ENCODE measurements at places on chromosomes 3 and 15. TPM values are rescaled to one million over a fixed set of nuclear protein-coding genes. Genes with fewer than 3 reads are reported as not detected.

DNA sequence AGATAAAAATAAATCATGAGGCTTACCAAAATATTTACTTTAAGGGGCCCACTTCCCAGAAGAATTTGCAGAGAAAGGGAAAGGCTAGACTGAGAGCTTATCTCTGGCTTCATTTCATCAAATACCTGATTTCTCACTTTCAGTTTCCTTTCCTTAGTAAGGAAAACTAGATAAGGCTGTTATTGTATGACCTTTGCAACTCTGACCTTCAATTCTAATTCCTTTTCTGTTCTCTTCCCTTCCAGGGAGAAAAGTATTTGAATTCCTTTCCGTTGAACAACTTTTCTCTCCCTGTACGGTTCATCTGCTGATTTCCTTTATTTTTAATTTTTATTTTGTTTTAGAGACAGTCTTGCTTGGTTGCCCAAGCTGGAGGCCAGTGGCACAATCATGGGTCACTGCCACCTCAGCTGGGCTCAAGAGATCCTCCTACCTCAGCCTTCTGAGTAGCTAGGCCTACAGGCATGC is 7.1 kb upstream of the PXK start:
- DNase-seq, result no peak

GRCh38 chr3:184277366-184277765 is 1.5 kb downstream of the ECE2 start:
- no peak for DNase-seq

- DNase-seq, result no peak
Measured at GRCh38 chr15:87942316-87942715, 314.2 kb downstream of the NTRK3 start.

GRCh38 chr3:164479978-164480377 is 598.3 kb downstream of the SI start:
- DNase-seq, result no peak

- peak; percentile 94 for DNase-seq
Measured at GRCh38 chr15:90059208-90059985, 42.9 kb downstream of the IDH2 start.

The CELF6 gene
- total RNA-seq, result not detected

- DNase-seq, result peak; percentile 8
Measured at GRCh38 chr3:15974647-15975046, 176.9 kb upstream of the ANKRD28 start.

DNA sequence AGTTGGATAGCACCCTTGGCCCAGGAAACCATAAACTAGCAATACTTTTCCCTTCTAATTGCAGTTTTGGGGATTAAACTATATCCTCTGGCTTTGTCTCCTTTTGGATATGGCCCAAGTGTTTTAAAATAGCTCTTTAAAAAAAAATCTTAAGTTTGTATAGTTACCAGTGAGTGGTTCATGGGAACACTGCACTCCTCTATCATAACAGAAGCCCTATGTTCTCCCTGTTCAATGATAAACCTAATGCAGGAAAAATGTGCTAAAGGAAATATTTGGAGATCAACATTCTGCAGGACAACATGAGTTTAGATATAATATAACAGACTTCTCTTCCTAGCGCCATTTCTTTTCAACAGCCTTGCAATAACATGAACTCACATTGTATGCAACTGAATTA is 13.1 kb downstream of the MRPL47 start:
- no peak for DNase-seq

DNA sequence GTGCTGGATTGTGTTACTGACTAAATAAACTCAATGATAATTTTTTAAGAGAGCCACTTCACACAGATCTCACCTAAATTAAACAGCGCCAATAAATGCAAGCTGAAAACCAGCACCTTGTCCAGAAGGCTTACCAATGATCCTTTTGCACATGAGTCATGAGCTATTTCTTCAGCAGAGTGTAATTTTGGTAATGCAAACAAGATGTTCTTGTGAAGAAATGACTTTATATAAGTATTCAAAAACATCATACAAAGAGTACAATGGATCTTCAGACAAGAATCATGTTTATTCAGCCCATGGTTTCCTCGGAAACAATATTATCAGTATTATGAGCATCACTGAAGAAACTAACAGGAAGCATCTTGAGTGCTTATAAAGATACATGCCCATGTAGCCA is 263.8 kb upstream of the UBE2E2 start:
- DNase-seq, result no peak

Data from activated naive CD4-positive, alpha-beta T cell treated with anti-CD3 and anti-CD28 coated beads for 36 hours (primary cell).